ENCODE measurements at places on chromosomes 6 and 20.
A peak's percentile ranks its signal among the peaks of the same experiment; 100 is the strongest.

DNA sequence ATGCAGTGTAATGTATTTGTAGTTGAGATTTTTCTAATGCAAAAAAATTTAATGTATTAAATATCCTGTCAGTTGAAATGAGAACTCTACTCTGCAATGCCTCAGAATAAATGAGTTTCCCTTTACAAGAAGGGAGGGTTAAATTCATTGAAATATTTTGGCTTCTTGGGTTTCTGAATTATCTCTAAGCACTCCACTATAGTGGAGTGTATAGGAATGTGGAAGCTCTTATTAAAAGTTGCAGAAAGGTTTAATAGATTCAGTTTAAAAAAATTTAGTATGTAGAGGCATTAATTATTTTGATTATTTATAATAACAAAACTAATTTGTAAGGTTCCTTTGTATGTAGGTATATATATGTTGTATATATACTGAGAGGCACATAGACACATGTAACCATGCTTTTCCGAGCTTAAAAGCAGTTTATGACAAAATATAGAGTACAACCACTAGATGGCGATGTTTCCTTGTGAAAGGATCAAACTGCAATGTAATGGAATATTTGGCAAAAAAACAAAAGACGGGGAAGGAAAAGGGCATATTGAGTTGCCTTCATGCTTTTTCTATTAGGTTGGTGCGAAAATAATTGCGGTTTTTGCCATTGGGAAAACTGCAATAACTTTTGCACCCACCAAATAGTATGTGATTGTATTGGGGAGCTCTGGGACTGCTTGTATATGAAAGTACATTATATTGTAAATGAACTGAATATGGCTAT lies 144.2 kb downstream of the MYO6 start:
- H3K27me3 ChIP-seq: no peaks in the 10 kb centered on the region
- H3K4me1 ChIP-seq: no peaks in the 10 kb centered on the region
- H3K36me3 ChIP-seq: no peaks in the 10 kb centered on the region
- no peak for DNase-seq

DNA sequence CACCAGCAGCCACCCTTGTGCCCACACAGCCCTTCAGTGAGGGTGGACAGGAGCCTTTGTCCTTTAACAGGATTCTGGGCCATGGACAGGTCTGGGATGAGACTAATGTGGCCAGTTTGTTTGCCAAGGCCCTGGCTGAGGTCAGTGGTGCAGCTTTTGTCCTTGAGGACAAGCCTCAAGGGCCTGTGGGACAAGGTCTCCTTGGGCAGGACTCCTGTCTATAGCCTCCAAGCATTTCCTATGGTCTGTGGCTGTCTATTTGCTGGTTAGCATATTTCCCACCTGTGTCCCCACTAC lies 44.1 kb downstream of the SUN5 start:
- no peaks in the 10 kb centered on the region for H3K36me3 ChIP-seq
- H3K27me3 ChIP-seq: no peaks in the 10 kb centered on the region
- no peak overlapping the region for H3K27ac ChIP-seq
- H3K4me1 ChIP-seq: no peaks in the 10 kb centered on the region
- H3K4me3 ChIP-seq: no peak overlapping the region

- no peaks in the 10 kb centered on the region for H3K36me3 ChIP-seq
- no peaks in the 10 kb centered on the region for H3K4me1 ChIP-seq
- peak overlapping the region; percentile 11 for H3K27ac ChIP-seq
- peak; percentile 86 for DNase-seq
- no peak overlapping the region for H3K4me3 ChIP-seq
These were observed 101.0 kb downstream of the NRN1 start for GRCh38 chr6:5905431-5906339.

- no peaks in the 10 kb centered on the region for H3K27me3 ChIP-seq
- no peaks in the 10 kb centered on the region for H3K36me3 ChIP-seq
- H3K4me3 ChIP-seq: no peak overlapping the region
- H3K4me1 ChIP-seq: peaks cover 14% of the 10 kb centered on the region
- H3K27ac ChIP-seq: no peak overlapping the region
- no peak for DNase-seq
These were observed 228.9 kb upstream of the SMLR1 start for GRCh38 chr6:130598021-130598989.

DNA sequence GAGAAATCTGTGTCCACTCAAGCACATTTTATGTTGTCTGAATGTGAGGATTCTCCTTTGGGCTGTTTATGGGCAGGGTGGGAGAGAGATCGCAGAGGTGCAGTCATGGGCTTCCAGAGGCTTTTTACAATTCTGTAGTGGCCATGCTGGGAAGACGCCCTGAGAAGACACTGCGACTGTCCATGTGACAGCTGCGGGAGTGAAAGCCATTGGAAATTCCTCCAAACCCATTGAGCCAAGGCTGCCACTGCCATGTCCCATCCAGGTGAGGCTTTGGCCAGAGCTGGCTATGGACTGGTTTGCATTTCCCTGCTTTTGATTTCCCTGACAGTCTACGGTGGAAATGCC lies 216.9 kb upstream of the ECI2 start:
- no peak overlapping the region for H3K4me3 ChIP-seq
- no peak for DNase-seq
- H3K27ac ChIP-seq: peak overlapping the region; percentile 79
- no peaks in the 10 kb centered on the region for H3K36me3 ChIP-seq
- no peaks in the 10 kb centered on the region for H3K27me3 ChIP-seq
- peaks cover 4% of the 10 kb centered on the region for H3K4me1 ChIP-seq

GRCh38 chr6:106551155-106551554 lies 78.1 kb downstream of the RTN4IP1 start:
- no peak overlapping the region for H3K4me3 ChIP-seq
- no peaks in the 10 kb centered on the region for H3K4me1 ChIP-seq
- H3K27me3 ChIP-seq: no peaks in the 10 kb centered on the region
- no peak for DNase-seq
- no peaks in the 10 kb centered on the region for H3K36me3 ChIP-seq

DNA sequence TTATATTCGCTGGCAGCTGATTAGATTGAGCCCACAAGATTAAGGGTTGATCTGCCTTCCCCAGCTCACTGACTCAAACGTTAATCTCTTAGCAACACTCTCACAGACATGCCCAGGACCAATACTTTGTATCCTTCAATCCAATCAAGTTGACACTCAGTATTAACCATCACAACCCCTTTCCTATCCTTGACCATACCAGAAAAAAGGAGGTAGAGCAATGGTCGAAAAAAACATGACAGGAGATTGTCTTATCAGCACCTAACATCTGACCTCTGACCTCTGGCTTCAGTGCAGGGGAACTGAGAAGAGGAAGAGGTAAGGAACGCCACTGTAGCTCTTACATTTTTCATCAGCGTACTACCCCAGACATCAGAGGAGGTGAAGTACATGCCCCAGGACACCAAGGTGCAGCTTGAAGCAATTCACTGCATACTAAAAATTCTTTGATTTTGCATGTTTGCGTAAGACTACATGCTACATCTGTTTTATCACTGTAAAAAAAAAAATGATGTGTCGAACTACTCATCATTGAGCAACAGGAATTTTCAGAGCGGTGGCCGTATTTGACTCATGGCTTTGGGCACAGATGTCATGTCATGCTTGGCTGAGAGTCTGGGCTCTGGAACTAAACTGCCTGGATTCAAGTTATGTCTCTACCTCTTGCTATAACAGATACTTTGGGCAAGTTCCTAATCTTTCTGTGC lies 188.0 kb upstream of the TAB2 start:
- no peaks in the 10 kb centered on the region for H3K36me3 ChIP-seq
- H3K27me3 ChIP-seq: no peaks in the 10 kb centered on the region
- H3K27ac ChIP-seq: no peak overlapping the region
- H3K4me1 ChIP-seq: no peaks in the 10 kb centered on the region
- DNase-seq: peak; percentile 72

GRCh38 chr6:41780551-41781365 lies at the start of gene PRICKLE4:
TSS of gene PRICKLE4 (plus strand) at chr6:41780782. CDS start at chr6:41783474, 2,692 bp downstream.
- H3K4me1 ChIP-seq: peaks cover 28% of the 10 kb centered on the region
- H3K4me3 ChIP-seq: peak within 1 kb of the TSS; percentile 82
- H3K36me3 ChIP-seq: peaks cover 2% of the 10 kb centered on the region
- peak within 1 kb of the TSS; percentile 14 for H3K27ac ChIP-seq
